Right atrium auricular region (tissue), 2 donors: ENCODE measurements at places on chromosomes 1 and 21. TPM values are rescaled to one million over a fixed set of nuclear protein-coding genes. Genes with fewer than 3 reads are reported as not detected.

Gene GBP1
- 5.7 TPM for total RNA-seq

Gene PLCH2
- not detected for total RNA-seq

Gene OR2L5
- not detected for total RNA-seq

Gene CLCA4
- not detected for total RNA-seq

Gene CELA2A
- not detected for total RNA-seq

Gene TDRD5
- 0.20 TPM for total RNA-seq

Gene MYOM3
- total RNA-seq, result 241 TPM

Gene WNT3A
- total RNA-seq, result not detected

Gene MPL
- total RNA-seq, result 0.39 TPM

Gene UBE2J2
- total RNA-seq, result 33.5 TPM

Gene MMEL1
- total RNA-seq, result not detected

Gene HFM1
- 2.6 TPM for total RNA-seq

Gene CELA2B
- total RNA-seq, result not detected

Gene SLC35A3
- total RNA-seq, result 6.6 TPM

Gene CAPN9
- not detected for total RNA-seq

Gene HSPA6
- total RNA-seq, result 0.48 TPM

Gene BGLAP
- total RNA-seq, result not detected

Gene EPHB2
- 1.8 TPM for total RNA-seq
